ENCODE measurements at places on chromosomes 2 and 18. TPM values are rescaled to one million over a fixed set of nuclear protein-coding genes. Genes with fewer than 3 reads are reported as not detected.

CXCR1 gene
- total RNA-seq: not detected

SMARCAL1 gene
- total RNA-seq: 30.5 TPM

GRCh38 chr2:208488686-208489564 lies 82.3 kb downstream of the PTH2R start:
- DNase-seq: no peak

RTP5 gene
- total RNA-seq: not detected

GRCh38 chr18:67854340-67854739 lies 337.8 kb upstream of the DSEL start:
- DNase-seq: no peak

GRCh38 chr2:152097290-152097800 lies 1.5 kb downstream of the CACNB4 start:
- no peak for DNase-seq

DTYMK gene
- total RNA-seq: 108 TPM

GRCh38 chr2:128549646-128550260 lies 231.1 kb upstream of the HS6ST1 start:
- DNase-seq: no peak

DNA sequence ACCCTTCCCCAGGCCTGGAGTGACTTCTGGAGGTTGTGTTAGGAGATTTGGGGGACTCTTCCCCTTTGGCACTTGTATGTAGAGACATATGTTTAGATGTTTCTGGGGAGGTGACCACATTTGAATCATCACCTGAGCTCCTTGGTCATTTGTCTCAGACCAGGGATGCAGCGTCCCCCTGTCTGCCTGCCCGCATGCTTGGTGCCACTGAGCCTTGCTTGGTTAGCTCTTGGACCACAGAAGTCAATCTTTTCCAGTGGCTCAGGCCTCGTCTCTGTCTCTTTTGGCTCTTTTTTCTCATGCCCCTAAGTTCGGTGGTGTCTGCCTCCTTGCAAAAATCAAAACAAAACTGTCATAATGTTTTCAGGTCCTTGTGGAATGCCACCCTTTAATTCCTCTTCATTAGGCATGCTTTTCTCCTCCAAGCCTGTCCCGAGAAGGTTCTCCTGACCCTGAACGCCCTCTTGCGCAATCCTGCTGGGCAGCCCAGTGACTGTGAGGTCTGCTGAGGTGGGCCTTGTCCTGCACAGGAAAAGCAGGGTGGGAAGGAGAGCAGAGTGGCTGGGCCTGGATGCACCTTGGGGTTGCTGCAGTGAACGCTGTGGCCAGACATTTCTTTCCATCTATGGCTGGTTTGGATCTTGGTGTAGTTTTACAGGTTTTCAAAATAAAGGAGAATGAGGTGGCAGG lies 24.9 kb downstream of the GLI2 start:
- no peak for DNase-seq

FEV gene
- total RNA-seq: not detected

G6PC2 gene
- not detected for total RNA-seq

GRCh38 chr2:143856978-143857377 lies 662.9 kb downstream of the ZEB2 start:
- no peak for DNase-seq

- no peak for DNase-seq
Measured at GRCh38 chr2:223642506-223642905, 40.3 kb upstream of the SCG2 start.

DNA sequence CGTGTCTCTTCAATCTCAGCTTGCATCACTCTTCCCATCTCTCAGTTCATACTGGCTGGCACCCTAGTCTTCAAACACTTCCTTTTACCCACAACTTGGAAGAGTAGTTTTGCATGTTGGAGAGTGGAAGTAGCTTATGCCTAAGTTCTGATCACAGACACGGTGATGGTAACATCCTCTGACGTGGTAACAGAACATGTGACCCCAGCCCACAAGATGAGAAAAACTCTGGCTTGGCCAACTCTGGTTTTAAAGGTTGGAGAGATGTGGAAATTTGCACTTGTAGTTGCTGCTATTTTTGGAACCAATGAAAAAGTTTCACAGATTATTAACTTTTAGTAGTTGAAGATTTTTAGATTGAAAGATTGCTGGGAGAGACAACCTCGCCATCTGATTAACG lies 155.4 kb upstream of the SLC35G4 start:
- no peak for DNase-seq

ASXL3 gene
- total RNA-seq: 18.2 TPM

MARCHF4 gene
- total RNA-seq: 0.86 TPM

PLEK gene
- total RNA-seq: not detected

DNA sequence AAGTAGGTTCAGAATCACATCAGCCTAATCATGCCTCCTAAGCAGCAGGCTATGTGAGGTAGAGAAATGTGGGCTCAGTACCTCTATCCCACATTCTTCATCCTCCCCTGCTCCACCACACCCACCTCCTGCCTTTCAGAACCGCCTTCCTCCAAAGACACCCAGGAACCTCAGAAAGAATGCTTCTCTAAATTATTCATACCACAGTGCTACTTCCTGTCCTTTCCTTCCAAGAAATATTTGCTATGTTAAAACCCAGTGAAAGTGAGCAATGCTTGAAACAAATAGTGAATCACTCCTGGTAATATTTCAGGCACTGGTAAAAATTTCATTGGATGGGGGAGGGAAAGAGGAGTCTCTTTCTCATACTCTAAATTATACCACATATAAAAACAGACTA lies 24.0 kb upstream of the CREB1 start:
- no peak for DNase-seq

PID1 gene
- total RNA-seq: 0.91 TPM

EIF2AK3 gene
- 15.2 TPM for total RNA-seq

DNA sequence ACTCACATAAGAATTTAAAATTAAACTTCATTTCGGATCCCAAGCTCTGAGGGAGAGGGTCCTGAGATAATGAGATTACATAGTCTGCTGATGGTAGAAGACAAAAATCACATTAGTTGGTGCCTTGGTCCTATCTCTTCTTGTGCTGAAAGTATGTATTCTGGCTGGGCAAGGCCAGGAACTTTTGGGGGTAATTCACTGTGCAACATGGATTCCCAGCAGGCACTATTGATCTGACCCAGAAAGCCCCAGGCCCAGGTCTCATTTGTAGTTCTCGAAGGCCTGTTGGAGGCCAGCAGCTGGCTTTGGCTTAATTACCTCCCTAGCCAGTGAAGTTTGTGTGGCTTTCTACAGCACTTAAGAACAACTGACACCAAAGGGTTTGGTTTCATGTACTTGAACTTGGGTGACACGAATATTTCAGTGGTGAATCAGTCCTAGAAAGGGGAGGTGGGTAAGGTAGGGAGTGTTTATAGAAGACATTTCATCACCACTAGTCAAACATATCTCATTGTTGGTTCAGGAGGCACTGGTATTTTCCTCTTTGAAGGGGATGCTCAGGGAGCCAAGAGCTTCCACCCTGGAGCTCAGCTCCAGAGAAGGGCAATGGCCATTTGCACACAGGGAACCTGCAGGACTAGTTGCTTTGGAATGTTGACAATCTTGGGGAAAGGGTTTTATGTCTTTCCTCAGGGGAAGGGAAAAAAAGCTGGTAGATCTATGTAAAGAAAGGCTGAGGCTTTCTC lies 217.8 kb downstream of the OSR1 start:
- no peak for DNase-seq

GRCh38 chr2:12803607-12804006 lies 86.9 kb downstream of the TRIB2 start:
- DNase-seq: no peak

DNA sequence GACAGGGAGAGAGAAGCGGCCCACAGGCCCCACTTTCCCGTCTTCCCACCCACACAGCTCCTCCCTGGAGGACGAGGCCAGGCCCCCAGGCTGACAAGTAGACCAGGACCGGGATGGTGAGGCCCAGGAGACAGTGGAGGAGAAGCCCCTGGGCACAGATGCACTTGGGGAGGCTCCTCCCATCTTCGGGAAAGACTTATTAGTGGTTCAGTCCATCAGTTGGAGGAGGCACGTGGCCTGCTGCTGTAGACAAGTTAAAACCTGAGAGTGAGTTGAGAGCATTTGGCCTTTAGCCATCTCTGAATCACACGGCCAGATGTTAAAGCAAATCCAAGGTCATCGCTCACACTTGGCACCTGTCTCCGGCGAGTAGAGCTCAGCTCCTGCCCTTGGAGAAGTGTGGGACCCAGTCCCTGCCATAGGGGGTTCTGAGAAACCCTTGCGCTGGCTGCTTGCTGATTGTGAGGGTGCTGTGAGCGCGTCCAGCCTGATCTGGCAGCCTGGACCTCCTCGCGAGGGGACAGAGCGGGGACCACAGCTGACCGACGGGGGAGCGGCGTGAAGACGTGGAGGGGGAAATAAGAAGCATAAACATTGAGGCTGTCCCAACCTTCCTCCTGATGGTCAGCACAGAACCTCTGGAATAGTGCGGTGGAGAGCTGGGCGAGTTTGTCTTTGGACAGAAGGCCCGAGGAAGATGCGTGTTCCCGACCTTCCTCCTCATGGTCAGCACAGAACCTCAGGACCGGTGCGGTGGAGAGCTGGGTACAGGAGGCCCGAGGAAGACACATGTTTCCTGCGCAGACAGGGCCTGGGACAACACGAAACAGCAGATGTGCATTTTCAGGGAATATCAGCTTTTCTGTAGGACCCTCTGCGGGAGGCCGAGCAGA lies 24.7 kb upstream of the ALLC start:
- no peak for DNase-seq

MERTK gene
- total RNA-seq: 3.3 TPM

GRCh38 chr18:73780218-73780617 lies 367.4 kb downstream of the FBXO15 start:
- no peak for DNase-seq

DNA sequence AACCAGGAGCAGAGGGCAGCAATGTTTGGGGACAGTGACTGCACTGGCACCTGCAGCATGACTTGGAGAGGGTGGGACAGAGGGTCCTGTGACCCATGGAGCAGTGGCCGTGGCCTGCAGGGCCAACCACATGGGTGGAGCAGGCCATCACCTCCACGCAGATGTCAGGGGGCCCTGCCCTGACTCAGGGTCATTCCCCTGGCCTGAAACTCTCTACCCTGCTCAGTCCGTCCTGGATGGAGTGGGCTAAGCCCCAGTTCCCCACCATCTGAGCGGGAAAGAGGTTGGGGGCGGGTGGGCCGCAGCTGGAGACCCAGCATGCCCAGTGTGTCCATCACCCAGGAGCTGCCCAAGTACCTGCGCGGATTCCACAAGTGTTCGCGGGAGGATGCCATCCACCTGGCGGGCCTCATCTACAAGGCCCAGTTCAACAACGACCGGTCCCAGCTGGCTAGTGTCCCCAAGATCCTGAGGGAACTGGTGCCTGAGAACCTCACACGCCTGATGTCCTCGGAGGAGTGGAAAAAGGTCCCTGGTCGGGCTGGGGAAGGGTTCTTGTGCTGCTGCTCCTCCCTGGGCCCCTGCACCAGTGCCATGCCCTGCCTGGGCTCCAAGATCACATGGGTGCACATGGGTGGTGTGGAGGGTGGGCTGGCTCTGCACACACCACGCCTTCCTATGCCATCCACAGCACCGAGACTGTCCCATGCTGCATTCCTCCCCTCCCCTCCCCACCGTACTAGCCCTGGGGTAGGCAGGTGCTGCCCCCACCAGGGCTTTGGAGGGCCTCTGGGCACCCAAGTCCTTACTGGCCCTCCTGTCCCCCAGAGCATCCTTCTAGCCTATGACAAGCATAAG lies 10.3 kb upstream of the GPR17 start:
- no peak for DNase-seq

DNA sequence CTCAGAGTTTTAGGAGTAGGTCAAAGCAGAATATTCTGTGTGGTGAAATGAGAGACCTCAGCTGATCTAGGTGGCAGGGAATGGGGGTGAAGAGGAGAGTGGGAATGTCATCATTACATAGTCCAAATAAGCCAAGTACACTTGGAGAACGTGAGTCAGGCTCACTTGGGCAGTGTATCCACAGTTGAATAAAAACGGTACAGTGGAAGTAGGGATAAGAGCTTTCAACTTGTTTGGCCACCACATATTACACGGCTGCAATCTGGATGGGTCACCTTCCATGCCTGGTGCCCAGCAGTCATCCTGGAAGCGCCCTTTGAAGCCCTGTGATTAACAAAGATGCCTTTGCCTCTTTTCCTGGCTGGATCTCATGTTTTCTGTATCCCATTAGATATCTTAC lies 28.6 kb downstream of the MIB1 start:
- no peak for DNase-seq

DNA sequence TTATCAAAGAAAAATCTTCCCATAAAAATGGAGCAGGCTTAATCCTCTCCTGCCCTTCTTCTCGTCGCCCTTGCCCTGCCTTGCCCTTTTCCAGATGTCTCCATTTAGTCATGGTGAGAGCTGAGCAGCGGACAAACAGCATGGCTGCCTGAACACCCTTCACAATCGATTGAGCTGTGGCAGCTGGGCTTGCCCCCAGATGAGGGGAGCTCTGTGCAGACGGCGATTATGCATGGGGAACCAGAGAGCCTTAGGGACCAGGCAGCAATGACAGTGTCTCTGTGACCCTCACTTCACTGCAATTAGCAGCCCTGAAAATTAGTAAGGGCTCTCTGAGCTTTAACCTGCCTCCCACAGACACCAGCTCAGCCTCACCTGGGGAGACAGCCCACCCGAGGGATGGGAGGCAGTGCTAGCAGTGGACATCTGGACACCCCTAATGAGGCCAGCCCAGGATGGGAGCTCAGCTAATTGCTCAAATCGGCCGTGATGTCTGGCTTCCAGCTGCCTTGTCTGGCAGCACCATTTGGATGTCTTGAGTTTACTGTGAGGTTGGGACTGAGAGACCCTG lies 365.7 kb downstream of the TNS1 start:
- DNase-seq: peak; percentile 4

KCNK3 gene
- total RNA-seq: 0.68 TPM

Measured in neural crest cell (in vitro differentiated cells).